Skin of body (tissue), 3 donors: ENCODE measurements at places on chromosomes 1 and 21. TPM values are rescaled to one million over a fixed set of nuclear protein-coding genes. Genes with fewer than 3 reads are reported as not detected.

Gene NBPF4
- total RNA-seq: not detected

Gene MXRA8
- total RNA-seq: 59.7 TPM

Gene RNF186
- total RNA-seq: not detected

Gene OR2L3
- total RNA-seq: not detected

Gene DMBX1
- total RNA-seq: not detected

Gene SLC45A3
- 2.7 TPM for total RNA-seq

Gene KRTAP19-4
- total RNA-seq: not detected

Gene PGLYRP4
- 4.3 TPM for total RNA-seq

Gene DNTTIP2
- total RNA-seq: 33.0 TPM

Gene MATN1
- 1.4 TPM for total RNA-seq

Gene TBX19
- 1.9 TPM for total RNA-seq

Gene TSPAN1
- total RNA-seq: 0.39 TPM

Gene OXCT2
- total RNA-seq: 2.4 TPM

Gene ABCA4
- total RNA-seq: 3.8 TPM

Gene PRAMEF13
- not detected for total RNA-seq

Gene SRP9
- 208 TPM for total RNA-seq

Gene ST6GALNAC3
- 3.6 TPM for total RNA-seq

Gene TPTE
- total RNA-seq: not detected

Gene DHRS3
- total RNA-seq: 31.5 TPM

Gene MPL
- 0.10 TPM for total RNA-seq

Gene SPRR2E
- total RNA-seq: 16.7 TPM

Gene IL10
- 1.4 TPM for total RNA-seq

Gene OR6K3
- total RNA-seq: not detected

Gene NCF2
- total RNA-seq: 19.1 TPM

Gene RAB29
- total RNA-seq: 3.8 TPM

Gene SAMD11
- 4.9 TPM for total RNA-seq
